ENCODE measurements at places on chromosomes 1 and 21.

DNA sequence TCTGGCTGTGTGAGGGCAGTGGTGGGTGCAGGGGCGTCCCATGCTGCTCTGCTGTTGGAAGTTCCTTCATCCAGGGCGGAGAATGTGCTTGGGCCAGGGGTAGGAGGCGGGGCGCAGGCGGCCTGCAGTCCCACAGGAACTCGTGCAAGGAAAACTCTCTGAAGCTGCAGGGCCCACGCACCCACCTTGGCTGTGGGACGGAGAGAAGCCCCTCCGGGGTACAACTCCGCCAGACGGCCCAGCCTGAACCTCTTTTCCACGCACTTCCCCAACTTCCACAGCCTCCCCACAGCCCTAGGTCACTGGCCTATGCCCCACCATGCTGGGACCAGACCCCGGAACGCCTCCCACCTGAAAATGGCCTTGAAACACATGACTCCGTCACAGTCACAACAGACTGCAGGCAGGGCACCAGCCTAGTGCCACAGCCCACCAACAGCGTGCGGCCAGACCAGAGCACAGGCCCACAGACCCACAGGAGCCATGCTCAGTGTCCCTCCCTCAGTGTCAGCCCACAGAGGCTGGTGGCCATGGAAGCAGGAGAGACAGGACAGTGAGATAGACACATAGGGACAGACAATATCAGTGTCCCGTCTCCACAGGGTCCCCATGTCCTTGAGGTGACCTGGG lies 47.8 kb downstream of the WNT9A start:
- DNase-seq = no peak

- DNase-seq = no peak
These were observed 43.2 kb upstream of the DISC1 start for GRCh38 chr1:231583376-231583775.

GRCh38 chr1:245583575-245584330 lies 429.0 kb downstream of the KIF26B start:
- DNase-seq = no peak

DNA sequence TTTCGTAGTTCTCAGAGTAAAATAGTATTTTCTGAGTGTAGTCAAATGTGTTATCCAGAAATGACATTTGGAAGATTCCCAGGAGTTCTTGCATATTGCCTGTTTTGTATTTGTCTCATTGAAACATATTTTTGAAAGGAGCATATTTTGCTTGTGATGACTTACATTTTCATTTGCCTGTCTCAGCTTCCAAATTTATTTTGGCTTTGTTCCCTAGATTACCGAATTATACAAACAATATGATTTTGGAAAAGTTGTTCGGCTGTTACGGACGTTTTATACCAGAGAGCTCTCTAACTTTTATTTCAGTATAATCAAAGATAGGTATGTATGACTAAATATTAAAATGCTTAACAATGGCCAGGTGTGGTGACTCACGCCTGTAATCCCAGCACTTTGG lies 46.0 kb downstream of the IARS2 start:
- DNase-seq = no peak

GRCh38 chr1:115182012-115182715 lies 92.9 kb upstream of the TSPAN2 start:
- DNase-seq = no peak

DNA sequence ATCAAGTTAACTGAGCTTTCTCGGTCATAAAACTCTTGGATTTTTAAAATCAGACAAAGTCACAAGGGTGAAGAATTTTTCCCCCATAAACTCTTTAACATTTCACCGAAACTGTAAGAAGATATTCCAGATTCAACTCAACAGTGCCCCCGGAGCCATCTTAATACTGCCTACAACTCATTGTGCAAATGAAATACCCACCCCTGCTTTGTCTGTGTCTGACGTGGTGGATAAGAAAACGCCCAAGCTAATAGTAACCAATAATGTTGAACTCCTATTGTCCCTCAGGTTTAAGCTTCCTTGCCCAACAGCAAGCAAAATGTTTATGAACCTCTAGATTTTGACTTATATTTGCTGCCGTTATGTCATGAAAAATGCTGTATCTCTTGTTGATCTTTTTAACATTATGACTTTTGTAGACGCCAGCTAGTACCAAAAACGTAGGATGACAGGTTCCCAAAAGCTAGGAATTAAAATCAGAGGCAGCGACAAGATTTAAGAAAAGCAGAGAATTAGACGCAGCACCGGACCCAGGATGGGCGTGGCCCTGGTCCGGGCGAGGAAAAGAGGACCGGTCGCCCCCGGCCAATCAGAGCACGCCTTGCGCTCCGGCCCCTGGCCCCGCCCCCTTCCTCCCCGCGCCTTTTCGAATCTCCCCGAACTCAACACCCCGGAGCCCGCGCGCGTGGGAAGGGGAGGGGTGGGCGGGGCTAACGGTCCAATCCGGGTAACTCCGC lies 1.1 kb downstream of the STMN1 start:
- peak; percentile 87 for DNase-seq

- DNase-seq = no peak
These were observed 57.6 kb downstream of the LDLRAD2 start for GRCh38 chr1:21869620-21870121.

GRCh38 chr1:236185687-236186086 lies 43.3 kb downstream of the GPR137B start:
- DNase-seq = no peak

DNA sequence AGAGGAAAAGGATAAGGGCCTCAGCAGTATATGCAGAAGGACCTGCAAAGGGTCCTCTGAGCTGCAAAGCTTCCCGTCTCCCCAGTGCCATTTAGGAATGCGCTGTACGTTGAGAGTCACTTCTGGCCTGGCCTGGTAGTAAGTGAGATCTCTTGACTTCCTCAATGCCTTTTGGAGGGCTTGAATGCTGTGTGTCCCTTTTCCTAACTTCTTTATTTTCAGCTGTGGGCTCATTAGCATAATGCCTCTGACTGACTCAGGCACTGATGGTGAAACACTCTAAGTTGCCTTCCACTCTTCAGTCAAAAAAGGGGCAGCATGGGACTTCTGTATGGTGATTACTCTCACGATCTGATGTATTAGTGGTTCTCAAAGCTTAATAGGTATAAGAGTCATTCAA lies 49.9 kb downstream of the XCL1 start:
- no peak for DNase-seq

DNA sequence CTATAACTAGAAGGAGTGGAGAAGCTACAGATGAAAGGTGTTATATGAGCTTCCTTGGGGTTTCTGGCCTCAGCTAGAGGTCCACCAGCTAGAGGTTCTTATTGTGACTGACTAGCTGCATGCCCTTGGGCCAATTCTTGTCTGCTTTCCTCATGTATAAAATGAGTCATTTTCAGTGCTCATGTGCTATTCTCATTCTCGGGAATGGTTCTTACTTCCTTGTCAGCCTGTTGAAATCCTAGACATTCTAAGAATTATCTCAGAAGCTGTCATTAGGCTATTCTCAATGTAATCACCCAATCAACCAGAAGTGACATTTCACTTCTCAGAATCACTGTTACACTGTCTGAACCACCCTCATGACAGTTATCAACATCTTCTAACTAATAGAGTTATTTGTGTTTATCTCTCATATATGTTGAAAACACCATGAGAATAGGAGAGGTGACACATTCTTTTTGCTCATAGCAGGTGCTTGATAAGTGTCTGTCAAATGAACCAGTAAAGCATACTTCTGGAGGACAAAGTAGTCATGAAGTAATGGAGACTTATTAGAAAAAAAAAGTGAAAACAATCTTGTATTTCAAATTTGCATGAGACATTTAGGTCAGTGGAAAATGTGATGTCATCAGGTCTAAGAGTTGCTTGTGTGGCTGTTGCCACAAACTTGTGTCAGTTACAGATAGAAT lies 122.8 kb upstream of the IVNS1ABP start:
- peak; percentile 44 for DNase-seq

DNA sequence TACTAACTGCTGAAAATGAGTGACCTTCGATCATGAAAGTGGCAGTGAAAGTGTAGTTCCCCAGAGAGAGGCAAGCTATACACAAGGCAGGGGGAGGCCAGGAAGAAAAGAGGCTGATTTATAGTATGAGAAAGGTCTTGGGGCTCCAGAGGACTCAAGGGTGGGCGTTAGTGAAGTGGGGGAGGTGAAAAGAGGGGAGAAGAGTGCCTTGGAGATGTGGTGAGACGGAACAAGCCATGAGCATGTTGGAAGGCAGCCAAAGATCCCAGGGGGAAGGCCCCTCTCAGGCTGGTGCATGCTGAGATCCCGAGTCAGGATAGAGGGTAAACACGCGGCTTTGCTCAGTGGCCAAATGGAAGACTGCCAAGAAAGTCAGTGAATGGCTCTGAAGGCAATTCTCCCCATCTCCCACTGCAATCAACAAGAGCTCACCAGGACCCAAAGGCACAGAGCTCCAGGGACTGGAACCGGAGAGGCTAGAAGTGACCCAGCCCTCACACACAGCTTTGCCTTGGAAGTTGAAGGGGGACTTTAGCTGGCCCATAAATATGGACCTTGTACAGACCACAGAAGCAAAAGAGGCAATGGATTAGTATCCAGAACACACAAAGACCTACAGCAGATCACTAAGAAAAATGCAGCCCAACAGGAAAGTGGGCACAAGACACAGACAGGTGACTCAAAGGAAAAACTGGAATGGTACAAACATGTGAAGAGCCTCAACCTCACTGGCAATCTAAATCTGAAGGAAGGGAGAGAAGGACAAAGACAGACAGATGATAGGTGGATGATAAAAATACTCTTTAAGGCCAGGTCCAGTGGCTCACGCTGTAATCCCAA lies 49.6 kb downstream of the HSF2BP start:
- no peak for DNase-seq

DNA sequence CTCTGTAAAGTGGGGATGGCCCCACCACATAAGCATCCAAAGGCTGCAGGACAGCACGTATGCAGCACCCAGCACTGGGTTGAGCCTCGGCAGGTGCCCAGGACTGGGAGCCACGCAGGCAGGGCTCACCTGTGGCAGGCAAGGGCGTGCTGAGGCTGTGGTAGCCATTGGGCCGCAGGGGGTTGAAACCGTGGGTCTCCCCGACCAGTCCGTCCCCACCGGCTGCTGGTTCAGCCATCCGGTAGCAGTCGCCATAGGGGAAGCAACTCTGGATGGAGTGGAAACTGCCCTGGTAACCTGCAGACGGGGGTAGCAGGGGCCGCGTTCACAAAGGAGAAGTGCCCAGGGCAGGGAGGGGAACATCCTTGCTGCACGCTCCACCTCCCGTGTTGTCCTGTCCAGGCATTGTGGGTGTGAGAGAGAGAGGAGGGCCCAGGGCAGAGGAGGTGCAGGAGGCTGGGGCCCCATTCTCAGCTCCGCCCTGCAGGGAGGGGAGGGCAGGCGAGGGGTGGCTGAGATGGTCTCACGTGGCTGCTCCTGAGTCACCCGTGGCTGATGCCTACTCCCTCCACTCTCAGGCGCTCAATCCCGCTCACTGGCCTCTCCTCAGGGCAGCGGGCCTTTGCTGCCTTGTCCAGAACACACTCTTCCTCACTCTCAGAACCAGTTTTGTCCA lies 49.9 kb downstream of the DMRTB1 start:
- DNase-seq = no peak
